A673 (cell line): ENCODE measurements at places on chromosomes 16 and 17. TPM values are rescaled to one million over a fixed set of nuclear protein-coding genes. Genes with fewer than 3 reads are reported as not detected.

GRCh38 chr16:53166099-53166498 is 111.3 kb downstream of the CHD9 start:
- no peak for DNase-seq

DNA sequence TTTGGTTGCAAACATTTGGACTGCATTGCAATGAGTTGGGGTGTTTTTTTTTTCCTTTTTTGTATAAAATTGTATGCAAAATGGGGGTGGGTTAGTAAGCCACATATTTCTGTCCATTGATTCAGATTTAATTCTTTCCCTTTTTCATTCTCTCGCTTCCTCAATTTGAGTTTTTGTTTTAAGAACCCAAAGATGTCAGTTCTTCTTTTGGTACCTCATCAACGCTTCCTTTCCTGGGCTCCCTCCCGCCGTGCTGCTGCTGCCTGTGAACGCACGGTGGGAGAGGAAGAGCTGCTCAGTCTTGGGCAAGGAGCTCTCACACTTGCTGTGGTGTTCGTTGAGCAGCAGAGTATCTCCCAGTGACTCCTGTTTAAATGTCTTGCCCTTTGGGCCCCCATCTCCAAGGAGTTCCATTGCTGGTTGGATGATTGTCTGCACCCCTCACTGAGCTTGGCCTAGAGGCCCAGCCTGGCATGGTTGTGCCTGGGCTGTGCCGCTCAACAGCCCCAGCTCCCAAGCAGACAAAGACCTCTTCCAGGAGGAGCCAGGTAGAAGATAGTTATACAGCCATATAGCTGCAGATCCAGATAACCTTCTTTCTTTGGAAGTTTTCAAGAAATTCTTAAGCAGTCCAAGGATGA is 13.6 kb downstream of the UBFD1 start:
- DNase-seq = no peak

GRCh38 chr17:63626551-63627180 is 4.4 kb downstream of the MAP3K3 start:
- no peak for DNase-seq

- peak; percentile 14 for DNase-seq
These were observed 13.3 kb downstream of the JUP start for GRCh38 chr17:41773190-41773588.

GRCh38 chr17:38400286-38400685 is 28.0 kb upstream of the ARHGAP23 start:
- DNase-seq = no peak

- DNase-seq = no peak
These were observed 126.2 kb downstream of the PRKCB start for GRCh38 chr16:23962001-23962400.

The KCNG4 gene
- total RNA-seq = not detected in 2 replicates

The SULT1A4 gene
- total RNA-seq = 2.1 and 2.5 TPM in 2 replicates
